PC-3 (cell line): ENCODE measurements at places on chromosomes 4 and X.

DNA sequence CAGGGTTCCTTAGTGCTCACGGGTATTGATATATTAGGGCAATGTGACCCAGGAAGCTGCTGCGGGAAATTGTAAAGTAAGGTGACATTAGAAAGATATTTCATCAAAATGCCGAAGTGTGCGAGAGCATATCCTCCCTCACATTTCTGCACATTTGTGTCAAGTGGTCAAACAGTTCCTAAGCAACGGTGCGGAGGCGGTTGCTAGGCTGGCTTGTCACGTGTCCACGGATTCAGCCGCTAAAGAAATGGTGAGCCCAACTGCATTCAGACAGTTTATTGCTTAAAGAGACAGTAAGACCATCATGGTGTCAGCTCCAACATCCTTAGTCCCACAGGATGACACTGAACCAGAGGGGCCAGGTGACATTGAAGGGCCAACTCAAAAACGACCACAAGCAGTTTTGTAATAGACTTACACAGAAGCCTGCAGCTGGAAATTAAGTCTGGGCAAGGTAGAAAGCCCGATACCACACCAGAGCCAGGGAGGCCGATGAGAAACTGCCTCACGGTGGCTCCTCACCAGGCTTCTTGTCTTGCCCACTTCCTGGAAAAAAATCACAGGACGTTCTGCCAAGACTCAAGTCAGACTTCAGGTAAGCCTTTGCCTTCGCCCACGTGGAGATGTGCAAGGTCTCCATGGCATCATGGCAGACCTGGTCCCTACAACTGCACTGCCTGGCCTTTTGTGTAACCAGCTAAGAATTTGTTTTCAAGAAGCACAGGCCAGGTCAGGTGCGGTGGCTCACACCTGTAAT, 50.4 kb downstream of the USP11 start:
- DNase-seq: no peak

DNA sequence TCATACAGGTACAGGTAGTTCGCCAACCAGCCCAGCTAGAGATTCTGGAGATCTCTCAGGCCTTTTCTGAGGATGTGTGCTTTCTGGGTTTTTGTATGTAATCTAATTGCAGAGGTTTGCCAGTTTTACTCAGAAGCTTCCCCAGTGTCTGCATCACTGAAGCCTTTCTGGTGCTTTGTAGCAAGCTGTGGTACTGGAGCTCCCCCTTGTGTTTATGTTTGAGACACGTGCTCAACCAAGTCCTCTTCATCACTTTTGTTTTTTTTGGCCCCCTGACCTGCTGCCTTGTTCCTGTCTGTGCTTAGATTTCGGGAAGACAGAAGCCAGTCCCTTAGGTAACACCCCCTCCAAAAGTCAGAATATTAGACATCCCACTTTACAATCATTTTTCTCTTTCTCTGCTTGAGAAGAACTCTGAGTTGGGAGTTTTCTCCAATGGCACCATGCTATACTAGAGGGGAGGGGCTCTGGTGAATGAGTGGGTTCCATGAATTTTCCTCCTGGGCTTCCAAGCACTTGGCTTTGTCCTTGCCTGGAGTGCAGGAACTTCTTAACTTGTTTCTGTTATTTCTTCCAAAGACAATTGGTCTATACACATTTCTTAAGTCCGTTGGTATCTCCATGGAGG, 128.4 kb upstream of the TBC1D9 start:
- DNase-seq: peak; percentile 79

GRCh38 chr4:152836936-152837335, 57.2 kb downstream of the ARFIP1 start:
- DNase-seq: no peak

- no peak for DNase-seq
Observed at GRCh38 chrX:129772796-129773431, 6.8 kb upstream of the SASH3 start.
